ENCODE measurements at places on chromosomes 12 and 14.
A peak's percentile ranks its signal among the peaks of the same experiment; 100 is the strongest.

GRCh38 chr12:11549119-11549518 lies 100.4 kb upstream of the ETV6 start:
- DNase-seq = no peak

GRCh38 chr12:22709292-22709691 lies 84.3 kb downstream of the ETNK1 start:
- no peak for DNase-seq

DNA sequence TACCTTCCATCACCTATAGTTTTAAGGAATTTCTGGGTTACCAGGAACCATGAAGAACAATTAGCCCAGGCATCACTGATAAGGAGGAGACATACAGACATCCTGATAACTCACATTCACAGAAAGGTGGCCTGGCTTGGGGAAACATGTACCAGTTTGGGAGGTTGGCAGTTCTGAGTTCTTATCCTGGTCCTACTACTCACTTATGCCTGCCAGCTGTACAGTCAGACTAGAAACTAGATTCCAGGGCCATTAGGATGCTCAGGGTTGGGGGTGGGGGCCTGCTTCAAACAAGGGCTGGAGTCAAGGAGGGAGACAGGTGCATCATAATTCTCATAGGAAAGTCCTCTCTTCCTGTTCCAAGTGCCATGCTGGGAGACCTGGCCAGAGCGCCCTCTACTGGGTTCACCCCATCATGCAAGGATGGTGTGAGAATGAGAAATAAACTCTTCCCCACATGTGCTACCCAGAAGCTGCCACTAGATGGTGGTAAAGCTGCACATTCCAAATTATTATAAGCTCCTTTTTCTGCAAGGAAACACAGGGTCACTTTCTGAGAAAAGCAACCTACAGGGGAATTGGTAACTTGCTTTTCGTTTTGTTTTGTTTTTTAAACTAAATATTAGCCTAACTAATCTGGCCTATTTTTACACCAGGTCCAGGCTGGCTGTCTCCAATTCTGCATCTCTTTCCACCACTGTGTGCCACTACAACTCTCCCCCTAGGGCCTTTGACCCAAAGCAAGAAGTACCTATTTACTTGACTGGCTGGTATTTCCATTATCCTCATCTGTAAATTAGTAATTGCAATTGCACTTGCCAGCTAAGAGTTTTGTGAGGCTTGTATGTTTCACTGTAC lies 14.5 kb downstream of the OAS2 start:
- no peak for DNase-seq

- DNase-seq = no peak
Measured at GRCh38 chr14:75803765-75804164, 142.7 kb downstream of the TTLL5 start.

DNA sequence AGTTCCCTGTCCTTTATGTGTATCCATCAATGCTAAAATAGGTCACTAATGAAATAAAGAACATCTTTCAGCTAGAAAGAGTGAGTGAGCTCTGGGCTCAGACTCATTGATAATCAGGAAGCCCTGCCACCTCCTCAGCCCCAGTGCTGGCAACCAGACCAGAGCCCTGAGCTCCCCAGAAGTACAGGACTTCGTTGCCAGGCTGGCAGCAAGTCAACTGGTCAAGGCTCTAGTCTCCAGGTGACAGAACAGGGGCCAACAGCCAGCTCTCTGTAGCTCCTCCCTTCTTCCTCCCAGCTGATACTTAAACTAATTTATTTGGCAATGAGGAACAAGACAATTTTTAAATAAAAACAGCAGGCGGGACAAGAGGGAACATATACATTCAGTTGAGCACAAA lies 145.3 kb downstream of the EGLN3 start:
- peak; percentile 53 for DNase-seq

GRCh38 chr12:14810953-14811483 lies 3.0 kb downstream of the SMCO3 start:
- DNase-seq = no peak

DNA sequence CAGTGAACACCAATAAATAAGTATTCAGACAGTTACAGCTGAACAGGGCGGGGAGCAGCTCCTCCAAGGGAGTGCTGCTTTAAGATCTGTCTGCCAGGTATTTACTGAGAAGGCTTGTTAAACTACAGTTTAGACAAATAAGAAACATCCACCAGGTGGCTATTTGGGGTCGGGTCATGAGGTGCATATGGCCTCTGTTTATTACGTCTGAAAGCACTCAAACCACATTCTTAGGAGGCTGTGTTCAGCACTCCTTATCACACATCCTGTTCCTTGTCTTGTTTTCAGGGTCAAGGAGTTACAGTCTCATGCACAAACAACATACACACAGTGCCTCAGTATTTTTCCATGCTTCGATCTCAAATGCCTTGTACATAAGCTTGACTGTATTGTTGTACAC lies 78.8 kb downstream of the KCNMB4 start:
- DNase-seq = no peak

GRCh38 chr12:65259501-65259900 lies 19.0 kb upstream of the MSRB3 start:
- DNase-seq = no peak

GRCh38 chr14:93430315-93431035 lies at the start of gene UNC79:
Gene UNC79, plus strand, starts transcription at chr14:93430939. Its CDS starts 91 bp downstream, at chr14:93431030.
- DNase-seq = peak; percentile 23

GRCh38 chr12:74903522-74903921 lies 306.1 kb downstream of the KCNC2 start:
- DNase-seq = no peak

DNA sequence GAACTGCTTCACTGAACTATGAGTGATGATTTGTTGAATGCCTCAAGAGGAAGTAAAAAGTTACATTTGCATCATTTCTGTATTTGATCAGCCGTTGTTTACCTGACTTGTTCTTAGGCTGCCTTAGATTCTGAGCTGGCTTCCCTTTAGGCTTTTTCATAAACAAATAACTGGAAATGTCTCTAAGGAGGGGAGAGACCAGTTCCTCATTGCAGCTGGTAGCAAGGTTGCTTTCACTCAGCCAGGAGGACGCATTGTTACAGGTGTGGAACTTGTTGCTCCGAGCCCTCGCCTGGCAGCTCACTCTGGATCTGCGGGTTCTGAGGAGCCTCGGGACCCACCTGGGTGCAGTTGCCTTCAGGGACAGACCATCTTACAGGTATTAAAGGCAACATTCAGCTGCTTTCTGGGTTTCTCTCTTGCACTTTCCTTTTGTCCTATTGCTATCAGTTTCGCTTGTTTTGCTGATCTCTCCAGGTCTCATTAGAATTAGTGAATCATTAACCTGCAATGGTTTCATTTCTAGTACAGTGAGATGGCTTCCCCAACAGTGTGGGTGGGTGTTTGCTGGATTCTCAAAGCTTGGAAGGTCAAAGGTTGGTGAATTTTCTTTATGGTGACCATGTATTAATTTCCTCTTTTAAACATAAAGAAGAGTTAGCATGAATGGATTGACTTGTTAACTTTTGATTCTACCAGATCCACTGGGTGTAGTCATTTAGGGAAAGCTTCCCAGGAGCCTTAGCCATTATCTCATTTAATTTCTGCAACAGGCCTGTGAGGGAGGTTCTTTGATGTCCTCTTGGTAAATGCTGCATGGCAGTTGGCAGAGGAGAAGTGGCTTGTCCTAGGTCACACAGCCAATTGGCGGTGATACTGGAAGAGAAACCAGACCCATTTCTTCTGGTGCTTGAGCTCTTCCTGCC lies at the start of gene PLEKHG7:
TSS of gene PLEKHG7 (plus strand) at position 236 of the 926 bp plus-strand sequence. CDS start 3,643 bp downstream, outside the sequence.
- DNase-seq = no peak

DNA sequence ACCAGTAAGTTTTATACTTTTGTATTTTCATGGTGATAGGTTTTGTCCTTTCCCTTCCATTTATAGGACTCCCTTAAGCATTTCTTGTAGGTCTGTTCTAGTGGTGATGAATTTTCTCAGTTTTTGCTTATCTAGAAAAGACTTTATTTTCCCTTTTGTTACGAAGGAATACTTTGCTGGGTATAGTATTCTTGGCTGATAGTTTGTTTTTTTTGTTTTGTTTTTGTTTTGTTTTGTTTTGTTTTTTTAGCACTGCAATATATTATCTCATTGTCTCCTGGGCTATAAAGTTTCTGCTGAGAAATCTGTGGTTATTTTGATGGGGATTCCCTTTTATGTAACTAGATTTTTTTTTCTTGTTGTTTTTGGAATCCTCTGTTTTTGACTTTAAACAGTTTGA lies 67.7 kb downstream of the FBXO33 start:
- DNase-seq = no peak

- no peak for DNase-seq
Measured at GRCh38 chr14:104467641-104468040, 111.9 kb upstream of the C14orf180 start.

- DNase-seq = no peak
Measured at GRCh38 chr12:65568517-65568916, 255.8 kb upstream of the HMGA2 start.

DNA sequence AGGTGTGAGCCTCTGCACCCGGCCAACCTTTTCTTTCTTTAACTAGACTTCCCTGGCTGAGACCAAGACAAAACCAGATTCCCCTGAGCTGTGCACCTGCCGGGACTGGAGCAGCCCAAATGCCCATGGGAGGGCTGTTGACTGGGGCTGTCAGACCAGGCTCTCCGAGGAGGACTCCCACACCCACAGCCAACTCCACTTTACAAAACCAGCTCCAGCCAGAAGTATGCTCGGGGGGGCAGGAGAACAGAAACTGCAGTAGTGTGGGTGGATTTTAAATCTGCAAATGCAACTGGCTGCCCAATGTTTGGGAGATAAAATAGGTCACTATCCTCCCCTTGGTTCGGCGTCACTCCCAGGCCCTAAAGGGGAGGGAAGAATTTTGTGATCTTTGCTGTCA lies 78.5 kb downstream of the VCPKMT start:
- DNase-seq = no peak

- DNase-seq = peak; percentile 30
Measured at GRCh38 chr12:123150744-123151456, at the start of gene PITPNM2. Gene PITPNM2, minus strand, starts transcription at chr12:123151090. Its CDS starts 116,500 bp downstream, at chr12:123034590.

DNA sequence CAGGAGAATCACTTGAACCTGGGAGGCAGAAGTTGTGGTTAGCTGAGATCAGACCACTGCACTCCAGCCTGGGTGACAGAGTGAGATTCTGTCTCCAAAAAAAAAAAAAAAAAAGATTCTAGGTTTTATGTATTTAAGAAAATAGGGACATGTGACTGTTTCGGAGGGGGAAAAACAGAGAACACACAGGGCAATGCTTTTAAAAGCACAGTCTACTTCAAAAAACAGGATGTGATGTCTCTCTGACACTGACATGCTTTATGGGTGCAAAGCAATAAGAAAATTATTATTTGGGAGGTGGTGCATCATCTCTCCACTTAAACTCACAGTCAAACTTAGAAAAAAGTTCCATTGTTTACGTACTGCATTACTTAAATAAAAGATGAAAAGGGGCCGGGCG lies 28.7 kb downstream of the CLIP1 start:
- no peak for DNase-seq

- no peak for DNase-seq
Measured at GRCh38 chr12:53232646-53233461, 845 bp upstream of the RARG start.
